Stomach (tissue), 19 donors: ENCODE measurements at places on chromosomes 16 and 17.

DNA sequence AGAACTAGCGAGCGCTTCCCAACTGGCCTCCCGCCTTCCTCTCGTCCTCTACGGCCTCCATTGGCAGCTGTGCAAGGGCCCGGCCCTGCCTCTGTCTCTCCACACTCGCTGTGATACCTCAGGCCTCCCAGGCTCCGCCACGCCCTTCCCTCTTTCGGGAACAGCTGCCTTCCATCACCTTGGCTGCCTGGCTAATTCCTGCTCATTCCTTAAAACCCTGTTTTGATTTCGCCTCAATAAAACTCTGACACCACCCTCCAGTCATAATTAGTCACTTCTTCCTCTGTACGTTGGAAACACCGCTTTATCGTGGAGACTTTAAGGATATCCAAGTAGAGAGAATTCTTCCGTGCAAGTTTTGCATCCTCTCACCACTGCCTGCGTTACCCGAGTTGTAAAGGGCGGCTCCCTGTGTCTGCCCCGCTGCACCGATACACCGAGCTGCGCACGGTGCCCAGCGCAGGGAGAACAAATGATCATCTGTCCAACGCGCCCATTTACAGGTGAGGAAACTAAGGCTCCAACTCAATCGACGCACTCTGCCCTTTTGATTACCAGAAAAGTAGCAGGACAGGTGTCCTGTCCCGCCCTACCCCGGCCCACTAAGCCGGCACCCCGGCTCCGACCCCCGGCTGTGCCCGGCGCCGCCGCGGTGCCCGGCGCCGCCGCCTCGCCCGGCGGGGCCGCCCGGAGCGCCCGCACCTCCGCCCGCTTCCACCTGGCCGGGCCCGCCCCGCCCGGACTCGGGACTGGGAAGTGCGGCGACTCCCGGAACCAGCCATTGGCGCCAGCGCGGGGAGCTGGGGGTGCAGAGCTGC is 139.7 kb downstream of the SEC14L1 start:
- peak; percentile 54 for DNase-seq

GRCh38 chr16:55043499-55043898 is 112.8 kb downstream of the IRX5 start:
- DNase-seq = no peak

GRCh38 chr16:14069818-14070217 is 1.3 kb upstream of the MRTFB start:
- no peak for DNase-seq

GRCh38 chr17:61540874-61541273 is 50.1 kb downstream of the NACA2 start:
- no peak for DNase-seq

DNA sequence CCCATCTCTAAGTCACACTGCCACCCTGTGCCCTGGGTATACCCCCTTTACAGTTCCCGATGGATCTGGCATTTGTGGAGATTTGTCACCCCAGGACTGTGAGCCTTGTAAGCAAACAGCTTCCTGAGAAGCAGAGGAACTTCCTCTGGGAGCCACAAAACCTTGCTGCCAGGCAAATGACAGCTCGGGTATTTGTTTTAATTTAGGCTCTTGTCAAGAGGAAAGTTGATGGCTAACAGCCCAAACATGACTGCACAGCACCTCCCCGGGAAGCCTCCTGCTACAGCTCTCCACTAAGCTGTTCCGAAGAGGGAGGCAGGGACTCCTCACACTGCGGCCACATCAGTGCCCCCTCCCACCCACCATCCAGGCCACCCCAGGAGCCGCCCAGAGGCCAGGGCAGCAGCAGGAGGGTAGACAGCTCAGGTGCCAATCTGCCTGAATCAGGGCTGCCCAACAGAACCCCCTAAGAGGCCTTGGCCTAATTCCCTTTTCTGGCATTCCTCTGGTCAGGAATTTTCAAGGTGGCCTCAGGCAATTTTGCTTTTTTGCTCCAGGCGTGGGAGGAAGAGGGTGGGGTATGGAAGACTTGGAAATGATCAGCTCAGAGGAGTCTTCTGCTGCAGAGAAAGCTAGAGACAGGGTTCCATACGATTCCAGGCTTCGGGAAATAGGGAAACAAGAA is 2.6 kb downstream of the ABR start:
- DNase-seq = no peak

GRCh38 chr16:57815987-57816745 is 13.9 kb upstream of the KIFC3 start:
- peak; percentile 90 for DNase-seq

DNA sequence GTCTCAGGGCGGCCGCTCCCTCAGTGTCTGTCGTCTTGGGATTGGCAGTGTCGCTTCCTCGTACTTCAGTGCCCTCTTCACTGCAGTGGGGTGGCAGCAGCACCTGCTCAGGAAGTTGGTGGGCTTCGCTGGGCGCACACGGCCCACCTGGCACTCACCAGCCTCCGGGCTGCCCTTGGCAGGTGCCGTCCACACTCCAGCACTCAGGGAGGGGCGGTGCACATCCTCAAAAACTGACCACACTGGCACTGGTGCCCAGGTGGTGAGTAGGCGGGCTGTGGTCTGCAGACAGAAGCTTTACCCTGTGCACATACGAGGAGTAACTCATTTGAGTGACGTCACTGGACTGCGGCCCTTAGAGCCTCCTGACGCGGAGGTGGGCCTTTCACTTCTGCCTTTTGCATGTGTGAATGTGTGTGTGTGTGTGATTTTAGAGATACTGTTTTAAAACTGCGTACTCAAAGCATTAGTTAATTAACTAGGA is 94.6 kb downstream of the BANP start:
- DNase-seq = peak; percentile 41

GRCh38 chr16:29757950-29758466 is 12.2 kb upstream of the C16orf54 start:
- no peak for DNase-seq

- DNase-seq = no peak
Measured at GRCh38 chr17:69761767-69762321, 313.2 kb upstream of the KCNJ16 start.

DNA sequence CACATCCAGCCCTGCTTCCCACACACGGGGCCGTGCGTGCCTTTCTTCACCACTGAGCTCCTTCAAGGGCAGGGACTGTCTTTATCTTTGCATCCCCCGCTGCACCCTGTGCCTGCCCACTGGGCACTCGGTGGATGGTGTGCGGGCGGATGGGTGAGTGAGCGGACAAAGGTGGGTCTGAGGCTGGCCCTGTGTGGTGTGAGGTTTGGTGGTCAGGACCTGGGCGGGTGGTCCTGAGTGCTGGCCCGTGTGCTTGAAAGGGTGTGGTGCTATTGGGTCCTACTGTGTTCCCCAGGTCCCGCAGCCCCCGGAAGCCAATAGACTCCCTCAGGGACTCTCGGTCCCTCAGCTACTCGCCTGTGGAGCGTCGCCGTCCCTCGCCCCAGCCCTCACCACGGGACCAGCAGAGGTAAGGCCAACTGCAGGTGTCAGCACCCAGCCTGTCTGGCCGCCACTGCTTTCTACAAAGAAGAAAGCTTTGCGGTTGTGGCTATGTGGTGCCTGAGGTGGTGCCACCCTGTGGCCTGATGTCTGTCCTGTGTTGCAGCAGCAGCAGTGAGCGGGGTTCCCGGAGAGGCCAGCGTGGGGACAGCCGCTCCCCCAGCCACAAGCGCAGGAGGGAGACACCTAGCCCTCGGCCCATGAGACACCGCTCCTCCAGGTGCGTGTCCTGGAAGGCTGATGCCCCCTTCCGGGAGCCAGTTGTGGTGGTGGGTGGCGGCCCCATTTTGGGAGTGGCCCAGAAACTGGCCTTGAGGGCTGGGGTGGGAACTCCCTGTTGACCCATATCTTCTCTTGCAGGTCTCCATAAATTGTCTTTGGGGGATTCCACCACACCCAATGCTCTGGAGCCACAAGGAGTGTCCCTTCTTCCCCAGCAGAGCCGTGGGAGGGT is 6.8 kb downstream of the ELOB start:
- DNase-seq = no peak

GRCh38 chr16:84443166-84443802 is 61.2 kb downstream of the MEAK7 start:
- peak; percentile 71 for DNase-seq
